ENCODE measurements at places on chromosomes 2 and 18.

- no peak overlapping the region for H3K27ac ChIP-seq
- no peak overlapping the region for H3K4me3 ChIP-seq
- no peaks in the 10 kb centered on the region for H3K4me1 ChIP-seq
- H3K27me3 ChIP-seq, result no peaks in the 10 kb centered on the region
- no peaks in the 10 kb centered on the region for H3K36me3 ChIP-seq
Observed at GRCh38 chr2:183019718-183020442, 18.4 kb downstream of the NCKAP1 start.

GRCh38 chr2:234795272-234795920 lies 156.4 kb upstream of the SH3BP4 start:
- H3K4me1 ChIP-seq, result peaks cover 46% of the 10 kb centered on the region
- DNase-seq, result no peak
- no peaks in the 10 kb centered on the region for H3K27me3 ChIP-seq
- H3K36me3 ChIP-seq, result no peaks in the 10 kb centered on the region

- no peak for DNase-seq
- H3K27ac ChIP-seq, result no peak overlapping the region
- no peak overlapping the region for H3K4me3 ChIP-seq
- H3K4me1 ChIP-seq, result no peaks in the 10 kb centered on the region
Observed at GRCh38 chr2:166516712-166517303, 22.8 kb upstream of the SCN7A start.

DNA sequence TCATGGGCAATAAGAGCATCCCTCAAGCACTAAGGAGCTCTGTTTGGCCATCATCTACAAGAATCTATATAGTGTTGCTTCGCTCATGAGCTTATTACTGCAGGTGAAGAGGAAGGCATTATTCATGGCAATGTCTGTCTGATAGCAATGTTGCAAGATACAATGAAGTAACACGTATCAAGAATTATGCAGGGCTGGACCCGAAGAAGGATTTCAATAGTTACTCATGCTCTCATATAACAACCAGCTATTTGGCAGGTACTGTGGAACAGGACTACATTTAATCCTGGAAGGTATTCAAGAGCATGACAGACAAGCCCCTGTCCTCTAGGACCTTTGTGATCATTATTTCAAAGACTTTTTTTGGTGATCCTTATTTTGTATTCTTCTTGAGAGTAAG lies 109.6 kb downstream of the LAMA3 start:
- no peaks in the 10 kb centered on the region for H3K27me3 ChIP-seq
- no peaks in the 10 kb centered on the region for H3K4me1 ChIP-seq
- H3K36me3 ChIP-seq, result no peaks in the 10 kb centered on the region
- no peak overlapping the region for H3K4me3 ChIP-seq
- DNase-seq, result no peak
- no peak overlapping the region for H3K27ac ChIP-seq

GRCh38 chr2:237283131-237283928 lies 130.6 kb downstream of the COL6A3 start:
- no peak overlapping the region for H3K27ac ChIP-seq
- H3K4me3 ChIP-seq, result no peak overlapping the region
- peaks cover 10% of the 10 kb centered on the region for H3K4me1 ChIP-seq

- no peaks in the 10 kb centered on the region for H3K27me3 ChIP-seq
- no peak for DNase-seq
- H3K4me3 ChIP-seq, result no peak overlapping the region
- H3K27ac ChIP-seq, result no peak overlapping the region
- no peaks in the 10 kb centered on the region for H3K36me3 ChIP-seq
Observed at GRCh38 chr2:184799379-184799778, 201.1 kb downstream of the ZNF804A start.

GRCh38 chr18:54948350-54948837 lies 10.9 kb downstream of the CCDC68 start:
- DNase-seq, result no peak
- H3K36me3 ChIP-seq, result no peaks in the 10 kb centered on the region
- H3K27ac ChIP-seq, result no peak overlapping the region

DNA sequence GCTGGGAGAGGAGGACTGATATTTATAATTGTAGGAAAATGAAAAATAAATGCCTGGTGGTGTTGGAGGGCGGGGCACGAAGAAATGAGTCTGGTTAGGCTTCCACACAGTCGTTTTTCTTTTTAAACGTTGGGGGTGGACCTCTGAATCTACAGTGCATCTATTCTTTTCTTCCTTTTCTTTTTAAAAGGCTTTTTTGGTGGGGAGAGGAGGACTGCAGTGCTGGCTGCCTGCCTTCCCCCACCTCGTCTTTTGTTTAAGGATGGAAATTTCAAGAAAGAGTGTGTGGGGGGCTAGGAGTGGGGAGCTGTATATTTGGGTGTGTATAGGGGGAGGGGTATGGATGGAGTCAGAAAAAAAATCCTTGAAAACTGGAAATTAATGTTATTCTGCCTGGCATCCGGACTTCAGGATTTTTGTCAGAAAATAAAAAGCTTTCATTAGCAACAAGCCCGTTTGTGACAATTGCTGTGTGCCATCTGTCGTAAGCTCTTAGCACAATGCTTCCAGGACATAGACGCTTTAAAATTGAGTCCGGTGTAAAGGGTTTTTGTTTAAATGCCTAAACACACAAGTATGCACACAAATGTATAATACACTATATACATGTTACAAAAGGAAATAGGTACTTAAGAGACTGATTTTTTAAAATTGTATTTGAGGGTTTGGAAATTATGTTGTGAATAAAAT lies 1.1 kb downstream of the MAP2 start:
- peak overlapping the region; percentile 75 for H3K27ac ChIP-seq
- no peaks in the 10 kb centered on the region for H3K36me3 ChIP-seq
- H3K4me3 ChIP-seq, result peak overlapping the region; percentile 96
- DNase-seq, result peak; percentile 38
- H3K27me3 ChIP-seq, result no peaks in the 10 kb centered on the region

GRCh38 chr2:31987454-31988220 lies 23.2 kb downstream of the MEMO1 start:
- DNase-seq, result no peak
- H3K4me3 ChIP-seq, result no peak overlapping the region
- H3K27me3 ChIP-seq, result no peaks in the 10 kb centered on the region
- H3K4me1 ChIP-seq, result no peaks in the 10 kb centered on the region
- no peaks in the 10 kb centered on the region for H3K36me3 ChIP-seq

GRCh38 chr2:206799083-206799482 lies 33.7 kb downstream of the FASTKD2 start:
- no peak overlapping the region for H3K4me3 ChIP-seq
- no peak for DNase-seq
- peaks cover 7% of the 10 kb centered on the region for H3K4me1 ChIP-seq
- H3K27ac ChIP-seq, result no peak overlapping the region

DNA sequence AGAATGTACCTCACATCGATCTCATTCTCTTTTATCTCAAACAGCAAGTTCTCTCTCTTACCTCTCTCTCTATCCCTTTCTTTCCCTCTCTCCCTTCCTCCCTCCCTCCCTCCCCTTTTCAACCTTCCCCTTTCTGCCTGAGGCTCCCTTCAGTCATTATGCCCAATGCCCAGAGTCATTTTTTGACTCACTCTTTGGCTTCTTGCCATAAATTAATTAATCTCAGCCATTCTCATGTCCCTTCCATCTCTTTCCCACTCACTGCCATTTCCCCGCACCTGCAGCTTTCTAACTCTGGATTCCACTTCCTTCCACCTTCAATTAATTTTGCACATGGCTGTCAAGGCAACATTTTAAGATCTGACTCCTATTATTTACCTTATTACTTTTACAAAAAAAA lies 60.1 kb downstream of the EVA1A start:
- no peak for DNase-seq
- no peak overlapping the region for H3K27ac ChIP-seq
- no peaks in the 10 kb centered on the region for H3K36me3 ChIP-seq
- no peak overlapping the region for H3K4me3 ChIP-seq
- H3K27me3 ChIP-seq, result no peaks in the 10 kb centered on the region

- DNase-seq, result no peak
- no peaks in the 10 kb centered on the region for H3K27me3 ChIP-seq
- H3K36me3 ChIP-seq, result peaks cover 33% of the 10 kb centered on the region
- no peak overlapping the region for H3K4me3 ChIP-seq
Observed at GRCh38 chr18:36745219-36745975, 83.4 kb downstream of the TPGS2 start.

- no peak overlapping the region for H3K27ac ChIP-seq
- no peaks in the 10 kb centered on the region for H3K27me3 ChIP-seq
- H3K4me1 ChIP-seq, result no peaks in the 10 kb centered on the region
- H3K4me3 ChIP-seq, result no peak overlapping the region
- H3K36me3 ChIP-seq, result no peaks in the 10 kb centered on the region
Observed at GRCh38 chr18:5744659-5745058, 150.7 kb downstream of the TMEM200C start.

- no peak for DNase-seq
- H3K4me3 ChIP-seq, result no peak overlapping the region
Observed at GRCh38 chr2:239288951-239289511, 111.8 kb downstream of the HDAC4 start.

DNA sequence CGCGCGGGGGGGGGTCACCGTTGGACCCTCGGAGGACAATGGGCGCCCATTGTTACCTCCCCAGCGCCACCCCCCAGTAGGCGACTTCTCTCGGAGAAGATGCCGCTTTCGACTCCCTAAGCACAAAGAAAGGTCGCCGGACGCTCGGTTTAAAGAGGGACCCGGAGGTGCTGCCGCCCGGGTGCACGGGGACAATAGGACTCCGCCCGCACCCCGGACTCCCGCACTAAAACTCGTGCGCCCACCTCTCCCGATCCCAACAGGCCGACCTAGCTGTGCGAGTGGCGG lies 318 bp upstream of the CDC42EP3 start:
- no peaks in the 10 kb centered on the region for H3K36me3 ChIP-seq
- no peak for DNase-seq
- H3K4me3 ChIP-seq, result peak overlapping the region; percentile 80
- no peaks in the 10 kb centered on the region for H3K27me3 ChIP-seq
- H3K4me1 ChIP-seq, result peaks cover 15% of the 10 kb centered on the region
- H3K27ac ChIP-seq, result peak overlapping the region; percentile 78

GRCh38 chr2:203280428-203281064 lies 41.7 kb downstream of the CYP20A1 start:
- peaks cover 22% of the 10 kb centered on the region for H3K36me3 ChIP-seq
- no peaks in the 10 kb centered on the region for H3K27me3 ChIP-seq
- no peak for DNase-seq
- H3K27ac ChIP-seq, result no peak overlapping the region
- no peak overlapping the region for H3K4me3 ChIP-seq

DNA sequence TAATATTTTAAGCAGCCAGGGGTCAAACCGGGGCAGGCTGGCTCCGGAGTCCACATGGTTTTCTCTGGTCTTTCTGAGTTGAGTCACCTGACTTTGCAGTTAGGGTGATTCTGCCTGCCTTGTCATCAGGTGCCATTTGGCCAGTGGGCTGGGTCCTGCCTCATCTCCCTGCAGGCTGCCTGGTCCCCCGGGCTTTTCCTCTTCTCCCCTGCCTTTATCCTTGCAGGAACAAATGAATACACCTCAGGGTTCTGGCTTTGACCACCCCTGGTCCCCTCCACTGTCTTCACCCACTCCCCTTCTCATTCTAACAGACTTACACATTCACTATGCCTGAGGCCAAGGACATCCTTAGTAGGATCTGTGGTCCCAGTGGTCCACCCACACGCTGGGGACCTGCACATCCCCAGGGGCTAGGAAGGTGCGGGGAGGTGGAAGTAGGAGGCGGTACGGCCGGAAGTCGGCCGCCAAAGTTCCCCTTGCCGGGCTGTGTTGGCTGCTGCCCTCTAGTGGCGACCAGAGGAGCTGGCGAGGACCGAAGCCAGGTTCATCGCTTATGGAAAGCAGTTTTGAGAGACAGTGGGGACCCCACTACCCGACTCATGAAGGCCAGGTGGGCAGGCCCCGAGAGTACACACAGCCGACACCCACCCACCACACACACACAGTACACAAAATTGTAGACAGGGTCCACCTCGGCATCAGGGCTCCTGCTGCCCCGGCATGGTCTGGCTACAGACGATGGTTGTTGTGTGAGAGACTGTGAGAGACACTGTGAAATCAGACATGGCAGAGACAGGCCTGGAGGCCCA lies 6.3 kb upstream of the TEX261 start:
- DNase-seq, result peak; percentile 63
- no peak overlapping the region for H3K27ac ChIP-seq
- peaks cover 10% of the 10 kb centered on the region for H3K4me1 ChIP-seq

- no peaks in the 10 kb centered on the region for H3K27me3 ChIP-seq
- DNase-seq, result no peak
- H3K4me3 ChIP-seq, result no peak overlapping the region
- no peaks in the 10 kb centered on the region for H3K4me1 ChIP-seq
- H3K36me3 ChIP-seq, result no peaks in the 10 kb centered on the region
- no peak overlapping the region for H3K27ac ChIP-seq
Observed at GRCh38 chr2:183946193-183946592, 652.1 kb upstream of the ZNF804A start.

- H3K4me1 ChIP-seq, result peaks cover 41% of the 10 kb centered on the region
- H3K27ac ChIP-seq, result no peak overlapping the region
- no peak for DNase-seq
- H3K27me3 ChIP-seq, result peaks cover 7% of the 10 kb centered on the region
Observed at GRCh38 chr2:11678306-11678960, 8.4 kb upstream of the NTSR2 start.

Data from spinal cord (tissue), 10 donors.